ENCODE measurements at places on chromosomes 11 and 22.

DNA sequence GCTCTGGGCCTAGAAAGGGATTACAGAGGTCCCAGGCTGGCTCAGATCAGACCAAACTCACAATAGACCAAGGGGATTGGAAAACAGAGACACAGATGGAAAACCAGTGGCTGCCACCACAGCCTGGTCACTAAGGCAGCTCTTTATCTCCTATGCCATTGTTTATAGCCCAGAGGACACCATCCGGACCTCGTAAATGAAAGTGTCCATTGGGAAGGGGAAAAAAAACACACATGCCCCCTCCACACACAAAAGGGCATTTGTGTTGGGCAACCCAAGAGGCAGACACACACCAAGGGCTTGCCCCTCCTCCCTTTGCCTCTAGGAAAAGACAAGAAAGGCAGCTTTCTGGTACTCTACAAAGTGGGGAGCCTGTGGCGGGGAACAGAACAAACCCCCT, 85.9 kb downstream of the GAB2 start:
- DNase-seq = no peak

DNA sequence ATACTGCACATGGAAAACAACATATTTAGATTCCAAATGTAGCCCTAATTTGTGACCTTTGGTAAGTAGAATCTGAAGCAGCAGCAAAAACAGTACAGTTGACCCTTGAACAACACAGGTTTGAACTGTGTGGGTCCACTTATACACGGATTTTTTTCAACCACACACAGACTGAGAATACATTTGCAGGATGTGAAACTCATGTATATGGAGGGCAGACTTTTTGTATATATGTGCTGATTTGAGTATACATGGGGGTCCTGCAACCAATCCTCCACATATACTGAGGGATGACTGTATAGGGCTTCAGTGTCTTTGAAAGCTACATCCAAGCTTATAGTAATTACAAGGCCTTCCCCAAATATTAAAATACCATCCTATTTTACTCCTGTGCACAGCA, 120.5 kb downstream of the MPPED2 start:
- DNase-seq = no peak

DNA sequence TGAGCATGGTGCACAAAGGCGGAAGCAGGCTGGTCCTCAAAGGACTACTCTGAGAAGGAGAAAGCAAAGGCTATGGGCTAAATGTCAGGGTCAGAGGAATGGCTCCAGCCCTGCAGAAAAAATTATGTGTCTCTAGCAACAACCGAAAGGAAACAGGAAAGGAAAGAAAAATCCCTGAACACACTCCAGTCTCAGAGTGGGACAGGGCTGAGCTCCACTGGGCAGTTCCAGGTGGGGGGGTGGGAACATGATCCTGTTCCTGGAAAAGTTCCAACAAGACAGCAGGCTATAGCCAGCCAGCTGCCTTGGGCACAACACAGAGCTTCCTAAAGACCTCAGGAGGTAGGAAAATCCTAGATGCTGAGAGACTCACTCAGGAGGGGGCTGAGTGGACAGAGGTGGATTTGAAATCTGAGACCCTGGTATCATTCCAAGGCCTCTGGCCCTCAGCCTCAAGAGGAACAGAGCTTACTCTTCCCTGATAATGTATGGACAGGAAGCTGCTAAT, 1088.2 kb downstream of the TBC1D22A start:
- no peak for DNase-seq

- peak; percentile 58 for DNase-seq
Measured at GRCh38 chr11:67614730-67615714, 8.3 kb downstream of the NDUFV1 start.

GRCh38 chr11:120522736-120523135, 11.2 kb downstream of the GRIK4 start:
- no peak for DNase-seq

GRCh38 chr11:12066799-12067508, 43.4 kb upstream of the MICAL2 start:
- no peak for DNase-seq

DNA sequence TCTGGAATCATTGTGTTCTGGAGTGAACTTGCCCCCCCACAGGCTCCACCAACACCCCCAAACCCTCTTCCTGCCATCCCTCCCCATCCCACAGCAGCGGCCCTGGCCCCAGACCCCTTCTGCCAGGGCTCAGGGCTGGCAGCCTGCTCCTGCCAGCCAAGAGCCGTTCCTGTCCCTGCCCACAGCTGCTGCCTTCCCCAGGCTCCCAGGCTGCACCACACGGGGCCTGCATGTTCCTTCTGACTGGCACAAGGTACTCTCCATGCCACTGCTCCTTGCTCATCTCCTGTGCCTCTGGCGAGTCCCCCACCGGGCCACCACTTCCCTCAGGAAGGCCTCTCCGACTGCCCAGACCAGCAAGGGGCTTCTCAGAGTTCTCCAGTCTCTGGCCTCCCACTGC, 4.9 kb downstream of the GP1BB start:
- DNase-seq = no peak

DNA sequence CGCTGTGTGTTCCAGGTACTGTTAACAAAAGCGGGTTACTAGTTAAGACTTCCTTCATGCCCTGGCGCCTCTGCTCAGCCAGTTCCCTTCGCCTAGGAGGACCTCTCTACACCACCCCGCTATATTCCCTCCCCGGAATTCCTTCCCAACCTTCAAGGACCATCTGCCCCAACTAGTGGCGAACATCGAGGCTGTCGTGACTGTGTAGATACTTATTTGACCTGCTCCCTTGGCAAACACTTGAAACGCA, 450 bp upstream of the BCL2L13 start:
- DNase-seq = no peak

- DNase-seq = no peak
Measured at GRCh38 chr22:48850658-48851287, 976.9 kb downstream of the BRD1 start.

- DNase-seq = no peak
Measured at GRCh38 chr11:130911306-130911705, 5.0 kb downstream of the SNX19 start.

- DNase-seq = peak; percentile 1
Measured at GRCh38 chr11:106156290-106156937, 79.0 kb downstream of the AASDHPPT start.

DNA sequence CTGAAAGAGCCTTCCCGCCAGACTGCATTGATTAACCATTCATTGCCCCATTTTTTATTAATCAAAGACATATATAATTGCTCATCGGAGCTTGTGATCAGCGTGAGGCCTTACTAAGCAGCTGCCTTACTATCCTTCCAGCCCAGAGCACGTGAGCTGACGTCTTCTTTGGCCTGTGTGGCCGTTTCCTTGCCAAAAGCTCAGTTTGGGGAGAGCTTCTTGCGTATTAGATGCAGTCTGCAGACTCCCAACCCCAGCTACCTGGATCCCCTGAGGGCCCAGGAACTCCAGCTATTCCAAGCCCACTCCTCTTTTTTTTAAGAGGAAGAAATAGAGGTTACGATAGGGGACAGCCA, 784 bp upstream of the SLC43A3 start:
- DNase-seq = no peak

- DNase-seq = no peak
Measured at GRCh38 chr11:22976146-22976545, 115.9 kb upstream of the CCDC179 start.

DNA sequence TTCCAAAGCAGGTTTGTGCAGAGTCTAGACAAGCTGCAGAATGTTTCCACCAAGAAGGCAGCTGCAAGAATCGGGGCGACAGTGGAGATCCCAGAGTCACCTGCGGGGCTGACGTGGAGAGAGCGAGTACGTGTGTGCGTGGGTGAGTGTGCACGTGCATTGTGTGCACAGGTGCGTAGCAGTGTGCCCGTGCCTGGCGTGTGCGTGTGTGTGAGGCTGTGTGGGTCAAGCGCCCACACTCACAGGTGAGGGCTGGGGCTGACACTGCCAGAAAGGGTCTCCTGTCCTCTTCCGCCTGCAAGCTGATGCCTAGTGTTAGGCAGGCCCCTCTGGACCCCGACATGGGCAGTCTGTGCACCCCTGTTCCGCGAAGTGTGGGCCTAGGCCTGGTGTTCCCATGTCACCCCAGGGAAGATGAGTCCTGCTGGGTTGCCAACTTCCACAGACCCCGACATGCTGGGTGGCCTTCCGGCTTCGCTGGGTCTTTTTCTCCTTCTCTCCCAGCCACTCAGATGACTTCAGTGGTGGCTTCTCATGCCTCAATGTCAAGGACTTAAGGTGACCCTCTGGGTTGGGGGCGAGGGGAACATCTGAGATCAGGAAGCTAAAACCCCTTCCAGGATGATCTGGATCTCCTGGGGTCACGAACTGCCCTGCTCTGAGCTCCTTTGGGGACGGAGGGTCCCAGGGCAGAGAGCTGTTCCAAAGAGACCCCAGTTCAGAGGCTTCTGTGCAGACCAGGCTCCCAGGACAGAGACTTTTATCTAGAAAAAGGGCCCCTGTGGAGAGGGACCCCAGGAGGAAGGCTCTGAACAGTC, 10.4 kb upstream of the SYT8 start:
- no peak for DNase-seq

GRCh38 chr11:64810891-64811272, 531 bp upstream of the MEN1 start:
- peak; percentile 62 for DNase-seq

DNA sequence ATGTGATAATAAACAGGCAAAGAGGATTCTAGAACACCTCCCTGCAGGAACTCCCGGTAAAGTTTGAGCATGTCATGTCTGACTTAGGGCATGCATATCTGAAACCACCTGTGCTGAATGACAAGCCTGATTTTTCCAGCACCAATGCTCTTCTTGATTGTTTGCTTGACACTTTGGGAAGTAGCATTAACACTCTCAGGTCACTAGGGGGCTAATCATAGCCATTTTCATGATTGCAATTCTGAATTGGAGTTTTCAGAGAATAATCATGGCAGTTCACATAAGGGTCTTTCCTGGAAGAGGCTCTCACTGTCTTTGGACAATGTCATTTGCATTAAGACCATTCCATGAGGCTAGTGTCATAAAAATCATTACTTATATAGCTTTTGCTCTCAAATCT, 234.4 kb upstream of the MTNR1B start:
- no peak for DNase-seq

GRCh38 chr11:96200243-96200642, 142.8 kb downstream of the MAML2 start:
- no peak for DNase-seq
